Activated CD8-positive, alpha-beta memory T cell treated with anti-CD3 and anti-CD28 coated beads for 48 hours (primary cell): ENCODE measurements at places on chromosomes 1 and 21.

- DNase-seq = no peak
These were observed 16.6 kb upstream of the RNF19B start for GRCh38 chr1:32981003-32981901.

DNA sequence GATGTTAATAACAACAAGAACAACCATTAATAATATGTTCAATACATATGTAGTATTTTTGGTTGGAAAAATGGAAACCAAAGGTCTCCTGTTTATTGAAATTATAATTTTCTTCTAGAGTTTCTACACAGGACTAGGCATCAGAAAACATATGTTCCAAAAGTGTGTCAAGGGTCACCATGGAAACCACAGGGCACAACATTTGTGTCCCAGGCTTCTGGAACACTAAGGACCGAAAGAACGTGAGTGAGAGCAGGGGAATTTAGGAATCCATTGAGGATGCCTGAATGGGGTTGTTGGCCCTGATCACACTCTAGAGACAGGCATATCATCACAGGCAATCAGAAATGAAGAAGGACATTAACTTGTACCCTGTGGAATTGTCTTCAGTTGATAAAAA, 7.5 kb upstream of the CDC14A start:
- no peak for DNase-seq

- no peak for DNase-seq
These were observed 178.9 kb upstream of the SNX7 start for GRCh38 chr1:98482611-98483010.

GRCh38 chr1:152168535-152168868, 9.5 kb upstream of the RPTN start:
- DNase-seq = no peak

DNA sequence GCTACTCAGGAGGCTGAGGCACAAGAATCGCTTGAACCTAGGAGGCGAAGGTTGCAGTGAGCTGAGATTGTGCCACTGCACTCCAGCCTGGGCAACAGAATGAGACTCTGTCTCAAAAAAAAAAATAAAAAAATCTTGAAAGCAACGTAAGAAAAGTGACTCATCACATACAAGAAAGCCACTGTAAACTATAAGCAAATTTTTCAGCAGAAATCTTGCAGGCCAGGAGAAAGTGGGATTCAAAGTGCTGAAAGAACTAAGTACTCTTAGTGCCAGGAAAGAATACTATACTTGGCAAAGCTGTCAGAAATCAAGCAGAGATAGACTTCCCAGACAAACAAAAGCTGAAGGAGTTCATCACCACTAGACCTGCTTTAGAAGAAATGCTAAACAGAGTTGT, 4.4 kb upstream of the HMGN1 start:
- DNase-seq = no peak

GRCh38 chr1:16088996-16089395, 15.5 kb upstream of the FAM131C start:
- DNase-seq = no peak

GRCh38 chr21:41170442-41170841, 2.5 kb downstream of the BACE2 start:
- DNase-seq = no peak

GRCh38 chr21:44450999-44451398, 4.3 kb upstream of the LRRC3 start:
- DNase-seq = no peak

DNA sequence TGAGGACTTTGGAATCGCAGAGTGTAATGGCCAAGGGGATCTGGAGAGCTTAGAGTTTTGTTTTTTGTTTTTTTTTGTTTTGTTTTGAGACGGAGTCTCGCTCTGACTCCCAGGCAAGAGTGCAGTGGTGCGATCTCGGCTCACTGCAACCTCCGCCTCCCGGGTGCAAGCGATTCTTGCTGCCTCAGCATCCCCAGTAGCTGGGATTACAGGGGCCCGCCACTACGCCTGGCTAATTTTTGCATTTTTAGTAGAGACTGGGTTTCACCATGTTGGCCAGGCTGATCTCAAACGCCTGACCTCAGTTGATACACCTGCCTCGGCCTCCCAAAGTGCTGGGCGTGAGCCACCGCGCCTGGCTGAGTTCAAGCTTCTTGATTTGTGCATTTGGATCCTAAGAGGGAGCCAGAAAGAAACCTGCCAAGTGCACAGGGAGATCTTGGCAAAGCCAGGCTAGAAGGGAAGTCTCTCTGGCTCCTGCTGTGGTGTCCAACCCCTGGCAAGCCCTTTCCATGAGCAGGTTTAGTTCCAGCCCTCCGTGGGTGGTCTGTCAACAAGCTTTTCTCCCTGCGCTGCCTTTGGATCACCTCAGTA, 852 bp downstream of the FAAH start:
- DNase-seq = no peak

GRCh38 chr1:61169045-61169444, 86.7 kb downstream of the NFIA start:
- DNase-seq = no peak

DNA sequence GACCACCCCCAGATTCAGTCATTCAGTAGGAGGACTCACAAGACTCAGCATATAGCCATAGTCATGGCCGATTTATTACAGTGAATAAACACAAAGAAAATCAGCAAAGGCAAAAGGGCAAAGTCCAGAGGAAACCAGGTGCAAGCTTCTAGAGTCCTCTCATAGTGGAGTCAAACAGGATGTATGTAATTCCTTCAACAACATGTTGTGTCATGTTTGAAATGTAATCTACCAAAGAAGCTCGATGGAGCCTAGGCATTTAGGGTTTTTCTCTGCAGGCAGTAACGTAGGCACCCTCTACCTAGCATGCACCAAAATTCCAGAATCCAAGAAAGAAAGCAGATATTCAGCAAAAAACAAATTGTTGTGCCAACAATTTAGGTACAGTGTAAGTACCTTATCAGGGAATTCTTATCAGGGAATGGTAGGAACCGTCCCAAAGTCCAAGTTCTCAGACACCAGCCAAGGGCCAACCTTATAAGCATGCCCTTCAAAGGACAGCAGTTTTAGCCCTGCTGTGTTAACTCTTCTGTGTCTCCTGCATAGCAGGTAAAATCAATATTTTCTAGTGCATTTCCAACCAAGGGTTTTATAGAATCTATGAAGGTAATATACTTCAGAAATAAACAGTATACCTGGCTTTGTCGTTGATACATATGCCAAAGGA, 16.1 kb upstream of the SLAMF6 start:
- no peak for DNase-seq

GRCh38 chr21:29423099-29423870, 124.6 kb downstream of the BACH1 start:
- no peak for DNase-seq

DNA sequence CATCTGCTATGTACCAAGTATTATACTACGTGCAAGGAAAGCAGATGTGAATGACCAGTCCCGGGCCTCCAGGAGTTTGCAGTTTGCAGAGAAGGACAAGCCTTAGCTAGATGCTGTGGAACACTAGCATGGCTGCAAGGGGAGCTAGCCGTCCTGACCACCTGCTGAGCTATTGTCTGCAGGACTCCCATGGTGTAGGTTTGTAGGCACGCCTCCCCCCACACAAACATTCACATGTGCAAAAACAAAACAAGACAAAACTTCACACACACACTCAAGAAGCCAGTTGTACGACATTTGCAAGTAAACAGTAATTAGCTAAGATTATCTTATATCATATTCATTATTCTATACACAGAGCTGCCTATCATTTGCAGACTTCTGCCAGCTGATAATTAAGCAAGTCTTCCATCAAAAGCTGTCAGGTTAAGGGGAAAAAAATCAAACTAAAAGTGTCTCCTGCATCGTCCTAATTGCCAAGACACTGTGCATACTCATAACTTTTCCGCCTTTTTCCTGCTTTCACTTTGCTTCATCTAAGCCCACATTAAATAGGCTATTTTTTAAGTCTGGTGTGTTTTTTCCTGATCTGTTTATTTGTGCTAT, 10.7 kb upstream of the HNRNPU start:
- DNase-seq = no peak

DNA sequence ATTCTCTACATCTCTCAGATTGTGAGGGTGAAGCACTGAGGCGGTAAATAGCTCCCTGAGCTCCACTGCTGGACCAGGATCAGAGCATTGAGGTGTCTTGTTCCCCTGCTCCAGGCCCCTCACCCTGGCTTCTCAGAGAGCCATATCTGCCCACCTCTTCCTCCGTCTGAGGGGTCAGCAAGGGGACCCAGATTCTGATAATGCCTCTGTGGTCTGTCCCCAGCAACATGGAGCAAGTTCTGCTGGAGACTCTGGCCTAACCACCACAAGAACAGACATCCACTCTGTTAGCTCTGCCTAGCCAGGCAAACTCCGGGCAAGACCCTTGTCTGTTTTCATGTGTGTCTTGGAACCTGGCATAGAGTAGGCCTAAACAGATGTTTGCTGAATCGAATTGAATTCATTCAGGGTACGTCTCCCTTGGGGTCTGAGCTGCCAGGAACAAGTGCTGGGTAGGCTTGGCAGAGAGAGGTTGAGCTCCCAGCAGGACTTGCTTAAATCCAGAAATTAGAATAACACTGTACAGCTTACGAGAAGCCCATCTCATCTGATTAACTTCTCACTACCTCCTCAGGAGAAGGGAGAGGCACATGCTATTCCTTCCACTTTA, 2.3 kb downstream of the TRAF5 start:
- no peak for DNase-seq

- DNase-seq = peak; percentile 51
These were observed at the start of gene ZFP69 for GRCh38 chr1:40476924-40477677. TSS of gene ZFP69 (plus strand) at chr1:40477290. CDS start at chr1:40479362, 2,072 bp downstream.

- DNase-seq = no peak
These were observed 31.8 kb downstream of the AHDC1 start for GRCh38 chr1:27572019-27572678.

DNA sequence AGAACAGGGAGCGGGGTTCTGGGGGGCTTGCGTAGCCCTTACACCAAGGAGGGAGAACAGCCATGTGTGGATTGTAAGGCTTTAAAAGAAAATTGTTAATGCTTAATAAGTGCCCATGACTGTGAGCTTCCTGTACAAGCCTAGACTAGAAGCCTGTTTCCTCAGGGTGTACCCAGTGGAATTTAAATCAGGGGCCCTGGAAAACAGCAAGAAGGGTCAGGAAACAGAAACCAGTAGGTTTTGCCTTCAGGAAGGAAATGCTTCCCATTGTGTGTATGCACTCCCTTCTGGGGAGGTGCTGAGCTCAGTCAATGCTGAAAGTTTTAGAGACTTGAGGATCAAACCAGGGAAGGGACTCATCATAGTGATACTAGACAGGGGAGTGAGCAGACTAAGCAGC, 12.7 kb downstream of the UTP11 start:
- no peak for DNase-seq

- DNase-seq = peak; percentile 23
These were observed at the start of gene CCSAP for GRCh38 chr1:229342656-229343569. TSS of gene CCSAP (minus strand) at chr1:229343047. CDS start at chr1:229342465, 582 bp downstream.

DNA sequence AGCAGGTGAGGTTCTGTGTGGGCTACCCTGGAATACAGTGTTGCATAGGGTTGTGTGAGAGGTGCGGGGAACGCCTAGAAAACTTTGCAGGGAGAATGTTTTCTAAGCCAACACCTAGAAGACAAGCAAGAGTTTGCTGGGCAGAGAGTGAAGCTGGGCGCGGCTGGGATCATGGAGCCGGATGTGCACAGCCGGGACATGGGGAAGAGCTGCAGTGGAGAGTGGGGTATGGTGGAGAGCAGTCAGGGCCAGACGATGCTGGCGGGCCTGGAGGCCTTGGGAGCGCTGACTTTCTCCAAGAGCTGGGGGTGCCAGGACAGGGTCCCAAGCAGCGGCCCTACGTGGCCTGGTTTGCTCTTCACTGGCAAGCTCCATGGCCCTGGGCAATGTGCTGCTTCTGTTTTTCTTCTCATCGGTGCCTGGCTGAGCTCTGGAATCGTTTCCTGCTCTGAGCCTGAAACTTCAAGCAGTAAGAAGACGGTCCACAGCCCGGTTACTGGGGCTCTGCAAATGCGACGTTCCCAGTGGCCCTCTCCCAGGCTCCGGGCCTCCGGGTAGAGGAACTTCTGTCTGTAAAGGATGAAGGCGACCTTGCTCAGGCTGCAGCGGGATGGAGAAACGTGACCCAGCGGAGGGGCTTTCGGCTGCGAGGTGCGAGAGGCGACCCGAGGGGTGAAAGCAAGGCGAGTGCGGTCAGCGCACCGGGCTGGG, 51.9 kb upstream of the CD34 start:
- no peak for DNase-seq

DNA sequence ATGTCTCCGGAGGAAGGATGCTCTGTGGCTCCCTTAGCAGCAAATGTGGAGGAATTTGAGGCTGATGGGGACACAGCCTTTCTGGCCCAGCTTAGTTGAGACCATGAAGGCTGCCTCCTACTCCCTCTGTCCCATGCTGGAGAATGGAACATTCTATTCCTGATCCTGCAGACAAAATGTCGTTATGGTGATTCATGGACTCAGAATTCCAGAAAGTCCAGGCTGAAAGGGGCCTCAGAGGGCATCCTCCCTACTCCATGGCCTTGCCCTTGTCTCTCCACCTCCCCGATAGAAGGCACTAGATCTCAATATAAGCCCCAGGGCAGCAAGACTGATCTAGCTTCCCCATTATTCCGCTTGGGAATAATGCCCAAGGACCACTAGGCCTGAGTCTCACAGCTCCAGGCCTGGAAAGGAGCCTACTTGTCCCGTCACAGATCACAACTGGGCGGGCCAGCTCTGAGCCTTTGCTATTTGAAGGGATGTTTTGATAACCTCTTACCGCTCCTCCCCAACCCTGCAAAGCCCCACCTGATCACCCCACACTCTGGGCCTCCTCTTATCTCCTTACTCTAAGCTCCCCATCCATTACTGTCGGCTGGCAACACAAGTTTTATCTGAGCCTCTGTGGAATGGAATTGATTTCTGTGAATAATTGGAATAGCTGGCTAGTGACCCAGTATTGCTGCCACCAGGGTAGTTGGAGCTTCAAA, 52.8 kb upstream of the TRABD2B start:
- DNase-seq = no peak

DNA sequence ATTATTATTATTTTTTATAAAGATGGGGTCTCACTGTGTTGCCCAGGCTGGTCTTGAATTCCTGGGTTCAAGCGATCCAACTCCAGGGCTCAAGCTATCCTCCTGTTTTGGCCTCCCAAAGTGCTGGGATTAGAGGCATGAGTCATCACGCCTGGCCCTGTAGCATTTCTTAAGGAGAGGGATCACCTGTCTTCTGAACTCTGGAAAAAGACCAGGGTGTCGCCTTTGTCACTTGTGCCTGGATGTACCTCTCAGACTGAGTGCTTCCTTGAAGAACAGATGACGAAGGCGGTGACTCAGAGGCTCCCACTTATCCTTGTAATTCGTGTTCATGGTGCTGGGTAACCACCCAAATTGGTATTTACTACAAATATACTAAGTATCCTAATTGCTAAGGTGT, 2.4 kb upstream of the CGN start:
- DNase-seq = no peak

GRCh38 chr1:216184126-216184680, 239.0 kb downstream of the USH2A start:
- no peak for DNase-seq
